Activated CD4-positive, alpha-beta T cell treated with anti-CD3 and anti-CD28 coated beads, Interleukin-2, amount 50 U/mL, for 1 hour (primary cell): ENCODE measurements at places on chromosomes 2 and 18.

GRCh38 chr18:54203914-54204313 is 20.6 kb downstream of the MBD2 start:
- no peak for DNase-seq

GRCh38 chr2:16302431-16303272 is 362.3 kb downstream of the MYCN start:
- no peak for DNase-seq

DNA sequence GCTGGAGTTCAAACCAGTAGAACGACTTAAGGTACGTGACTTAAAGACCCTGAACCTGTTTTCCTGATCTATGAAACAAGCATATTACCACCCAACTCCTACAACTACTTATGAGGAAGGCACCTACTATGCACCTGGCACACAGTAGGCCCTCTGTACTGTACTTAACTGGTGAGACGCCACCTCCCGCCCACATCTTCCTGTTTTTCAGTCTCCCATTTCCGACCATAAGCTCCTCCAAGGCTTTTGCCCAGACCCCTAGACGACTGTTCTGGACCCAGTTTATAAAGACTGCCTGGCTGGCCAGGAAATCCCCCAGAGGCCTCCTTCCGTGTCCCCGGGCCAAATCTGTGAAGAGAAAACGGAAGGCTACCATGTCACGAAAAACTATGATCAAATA is 1.5 kb downstream of the GALNT14 start:
- DNase-seq = no peak

DNA sequence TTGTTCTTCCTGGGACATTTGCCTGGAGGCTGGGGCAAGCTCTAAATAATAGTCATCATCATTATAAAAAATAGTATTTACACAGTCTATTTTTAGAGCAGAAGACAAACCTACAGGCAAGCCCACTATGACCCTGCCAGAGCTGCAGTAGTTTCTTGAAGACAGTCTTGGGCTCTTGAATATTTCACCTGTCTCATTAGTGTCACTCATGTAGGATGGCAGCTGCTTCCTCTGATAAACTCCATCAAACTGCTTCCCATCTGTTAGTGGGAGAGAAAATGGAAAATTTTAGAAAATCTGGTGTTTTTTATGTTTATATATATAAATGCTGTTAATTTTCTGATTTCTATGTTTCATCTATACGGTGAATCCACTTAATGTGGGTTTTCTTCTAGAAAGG is 8.5 kb upstream of the CYRIA start:
- no peak for DNase-seq

DNA sequence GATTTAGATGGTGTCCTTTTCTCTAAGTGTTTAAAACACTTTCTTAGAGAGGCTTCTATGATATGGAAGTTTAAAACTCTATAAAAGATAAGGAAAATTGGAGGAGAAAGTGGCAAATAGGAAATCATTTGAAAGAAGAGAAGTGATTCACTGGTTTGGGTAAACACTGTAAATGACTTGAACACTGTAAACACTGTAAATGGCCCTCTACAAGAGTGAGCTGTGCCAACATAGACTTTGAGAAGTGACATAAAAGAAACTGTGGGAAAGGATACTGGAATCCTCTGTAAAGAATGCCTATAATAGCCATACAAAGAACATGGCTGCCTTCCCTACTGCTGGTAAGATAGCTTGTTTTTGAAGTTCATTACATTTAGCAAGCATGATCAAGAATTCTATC is 210.9 kb upstream of the SIX3 start:
- no peak for DNase-seq

DNA sequence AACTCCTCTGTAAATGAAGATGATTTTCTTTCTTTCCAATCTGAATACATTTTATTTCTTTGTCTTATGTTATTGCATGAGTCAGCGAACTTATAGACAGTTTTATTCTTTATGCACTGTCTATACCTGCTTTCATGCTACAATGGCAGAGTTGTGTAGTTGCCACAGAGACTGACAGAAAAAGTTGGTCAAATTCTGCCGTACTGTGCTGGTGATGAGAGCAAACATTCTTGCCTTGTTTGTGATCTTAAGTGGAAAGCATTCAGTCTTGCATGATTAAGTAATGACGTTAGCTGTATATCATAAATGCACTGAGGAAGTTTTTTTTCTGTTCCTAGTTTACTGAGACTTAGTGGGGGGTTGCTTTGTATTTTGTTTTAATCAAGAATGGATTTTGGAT is 32.9 kb downstream of the ZC3H15 start:
- DNase-seq = no peak

GRCh38 chr18:13581496-13582177 is 144.7 kb downstream of the FAM210A start:
- DNase-seq = no peak

- DNase-seq = no peak
These were observed 58.9 kb upstream of the THUMPD2 start for GRCh38 chr2:39837856-39838453.

GRCh38 chr2:170514140-170514539 is 201.0 kb upstream of the SP5 start:
- DNase-seq = no peak

- DNase-seq = no peak
These were observed 87.2 kb upstream of the SMAD2 start for GRCh38 chr18:48017635-48018034.

- DNase-seq = no peak
These were observed 431.9 kb upstream of the TCF4 start for GRCh38 chr18:56019908-56020307.

- DNase-seq = no peak
These were observed 63.0 kb downstream of the GLI2 start for GRCh38 chr2:120798567-120799247.

DNA sequence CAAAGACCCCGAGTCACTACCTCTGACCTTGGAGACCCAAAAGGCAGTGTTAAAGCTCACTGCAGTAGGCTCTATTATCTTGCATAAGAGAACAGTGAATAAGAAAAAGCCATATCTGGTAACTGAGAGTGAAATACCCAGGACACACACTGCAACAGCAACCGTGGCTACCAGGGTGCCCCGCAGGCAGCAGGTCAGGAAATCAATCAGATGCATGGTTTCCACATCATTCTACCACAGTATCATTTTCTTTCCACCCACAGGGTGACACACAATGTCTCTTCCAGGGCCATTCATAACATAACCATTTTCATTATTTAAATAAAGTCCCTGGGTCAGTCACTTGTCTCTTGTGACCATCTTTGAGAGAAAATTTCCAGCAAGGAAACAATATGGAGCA is 131.3 kb downstream of the CCBE1 start:
- no peak for DNase-seq

- DNase-seq = no peak
These were observed 1849.9 kb upstream of the CELF4 start for GRCh38 chr18:39415471-39415870.

- DNase-seq = no peak
These were observed 3.8 kb downstream of the TMEM198 start for GRCh38 chr2:219547621-219548020.

GRCh38 chr2:26299471-26300101 is 46.4 kb upstream of the SELENOI start:
- no peak for DNase-seq

- DNase-seq = no peak
These were observed 83.6 kb downstream of the VRK2 start for GRCh38 chr2:58130238-58130637.

GRCh38 chr2:144213797-144214196 is 306.1 kb downstream of the ZEB2 start:
- no peak for DNase-seq

GRCh38 chr2:95305380-95306061 is 8.4 kb downstream of the KCNIP3 start:
- no peak for DNase-seq

DNA sequence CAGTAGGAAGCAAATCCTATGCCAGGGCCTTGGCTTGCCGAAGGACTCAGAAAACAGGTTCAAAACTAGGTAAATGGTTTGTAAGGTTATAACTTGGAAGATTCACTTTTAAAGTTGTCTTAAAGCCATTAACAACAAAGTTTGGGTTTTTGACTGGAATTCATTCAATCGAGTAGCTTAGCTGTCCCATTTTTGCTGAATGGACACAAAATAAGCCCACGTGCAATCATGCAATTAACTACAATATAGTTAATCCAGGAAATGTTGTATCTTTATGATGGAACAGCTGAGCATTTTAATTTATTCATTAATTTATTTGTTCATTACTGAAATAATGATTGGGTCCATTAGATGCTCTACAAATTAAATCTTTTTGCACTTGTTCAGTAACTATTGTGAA is 18.3 kb upstream of the APCDD1 start:
- DNase-seq = no peak

GRCh38 chr2:231263118-231263831 is 64.8 kb downstream of the ARMC9 start:
- DNase-seq = no peak

DNA sequence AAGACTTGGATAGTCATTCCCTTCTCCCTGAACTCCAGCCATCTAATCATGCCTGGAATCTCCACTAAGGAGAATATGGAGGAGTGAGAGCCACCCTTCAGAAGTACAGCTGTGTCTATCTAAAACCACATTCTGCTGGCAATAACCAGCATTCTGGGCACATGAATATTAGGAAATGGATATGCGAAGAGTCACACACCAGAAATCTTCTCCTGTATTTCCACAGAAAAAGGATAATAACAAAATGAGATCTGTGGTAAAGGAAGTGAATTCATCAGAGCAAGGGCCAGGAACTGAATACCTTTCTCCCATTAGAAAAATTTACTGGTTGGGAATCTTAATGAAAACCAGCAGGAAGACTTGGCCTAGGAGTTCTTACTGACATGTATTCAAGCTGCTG is 218.8 kb downstream of the SCG2 start:
- DNase-seq = no peak

- no peak for DNase-seq
These were observed 55.1 kb downstream of the MREG start for GRCh38 chr2:215958257-215958656.

GRCh38 chr2:121513597-121514333 is 16.9 kb upstream of the RNU4ATAC start:
- no peak for DNase-seq

GRCh38 chr2:152716805-152717227 is 445 bp downstream of the PRPF40A start:
- DNase-seq = peak; percentile 25

GRCh38 chr2:170113168-170113894 is 64.6 kb upstream of the MYO3B start:
- no peak for DNase-seq

GRCh38 chr2:222608081-222608480 is 47.8 kb downstream of the FARSB start:
- no peak for DNase-seq

DNA sequence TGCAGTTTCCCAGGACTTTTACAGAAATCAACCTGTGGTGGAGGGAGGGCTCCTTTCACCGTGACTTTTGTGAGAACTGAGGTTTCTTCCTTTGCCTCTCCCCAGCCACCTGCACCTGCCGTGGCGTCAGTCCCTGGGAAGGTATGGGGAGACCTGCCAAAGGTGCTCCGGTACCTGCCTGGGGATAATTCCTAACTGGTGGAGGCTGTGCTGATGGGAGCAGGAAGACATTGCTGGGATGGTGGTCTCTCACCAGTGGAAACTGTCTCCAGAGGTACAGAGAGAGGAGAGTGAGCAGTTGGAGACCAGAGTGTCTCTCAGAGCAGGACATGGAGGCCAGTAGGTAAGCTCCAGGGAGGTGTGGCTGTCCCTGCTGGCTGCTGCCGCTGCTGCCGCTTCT is 52.6 kb downstream of the CIB4 start:
- DNase-seq = no peak

DNA sequence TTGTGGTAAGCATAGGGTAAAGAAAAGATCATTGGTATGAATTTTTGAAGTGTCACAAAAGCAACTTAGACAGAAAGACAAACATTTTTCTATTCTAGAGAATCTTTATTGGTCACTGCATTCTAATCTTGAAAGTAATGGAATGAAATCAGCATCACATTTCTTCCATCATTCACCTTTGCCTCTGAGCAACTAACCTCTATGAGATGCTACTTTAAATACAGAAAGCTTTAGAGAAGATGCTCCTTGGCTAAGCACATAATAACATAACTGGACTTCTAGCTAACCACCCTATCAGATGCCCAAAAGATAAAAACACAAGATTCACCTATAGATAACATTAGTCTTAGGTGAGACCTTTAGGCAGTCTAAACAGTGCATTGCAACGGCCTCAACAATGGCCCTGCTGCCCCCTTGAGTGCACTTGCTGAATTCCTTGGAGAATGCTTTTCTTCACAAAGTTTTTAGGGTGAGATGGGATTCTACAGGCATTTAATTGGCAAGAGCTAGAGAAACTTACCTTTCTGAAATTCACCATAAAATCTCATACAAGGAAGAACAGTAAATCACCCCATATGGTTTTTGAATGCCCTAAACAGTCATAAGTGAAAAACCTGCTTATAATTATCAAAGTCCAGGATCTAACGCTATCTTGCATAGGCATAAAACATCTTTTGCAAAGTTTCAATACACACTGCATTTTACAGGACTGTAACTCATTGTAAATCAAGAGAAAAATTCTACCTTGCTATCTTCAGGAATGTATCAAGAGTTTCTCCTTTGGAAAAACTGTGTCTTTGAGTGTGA is 791.3 kb upstream of the CHAC2 start:
- no peak for DNase-seq

GRCh38 chr2:225894236-225894980 is 494.9 kb downstream of the NYAP2 start:
- DNase-seq = no peak

GRCh38 chr2:239235311-239235710 is 165.5 kb downstream of the HDAC4 start:
- no peak for DNase-seq

DNA sequence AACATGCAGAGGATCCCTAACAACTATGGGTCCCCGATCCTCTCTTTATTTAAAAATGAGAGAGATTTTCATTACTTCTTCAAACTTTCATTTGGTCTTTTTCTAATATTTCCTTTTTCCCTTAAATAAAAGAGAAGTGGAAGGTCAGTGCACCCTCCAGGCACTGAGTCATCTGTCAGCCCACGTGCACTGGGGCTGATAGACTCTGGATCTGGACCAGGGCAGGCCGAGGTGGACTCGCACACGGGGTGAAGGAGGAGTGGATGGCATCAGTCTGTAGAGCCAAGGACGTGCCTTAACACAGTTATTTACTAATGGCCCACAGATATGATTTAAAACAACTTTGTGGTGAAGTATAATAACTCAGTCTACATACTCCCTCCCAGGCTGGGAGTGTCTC is 214.4 kb upstream of the TMEM200C start:
- DNase-seq = no peak
